ENCODE measurements at places on chromosomes 13 and 19.

- no peak for DNase-seq
Observed at GRCh38 chr19:1235625-1236538, 1.9 kb downstream of the CBARP start.

GRCh38 chr13:31885994-31886393, 145.6 kb upstream of the FRY start:
- DNase-seq: no peak

DNA sequence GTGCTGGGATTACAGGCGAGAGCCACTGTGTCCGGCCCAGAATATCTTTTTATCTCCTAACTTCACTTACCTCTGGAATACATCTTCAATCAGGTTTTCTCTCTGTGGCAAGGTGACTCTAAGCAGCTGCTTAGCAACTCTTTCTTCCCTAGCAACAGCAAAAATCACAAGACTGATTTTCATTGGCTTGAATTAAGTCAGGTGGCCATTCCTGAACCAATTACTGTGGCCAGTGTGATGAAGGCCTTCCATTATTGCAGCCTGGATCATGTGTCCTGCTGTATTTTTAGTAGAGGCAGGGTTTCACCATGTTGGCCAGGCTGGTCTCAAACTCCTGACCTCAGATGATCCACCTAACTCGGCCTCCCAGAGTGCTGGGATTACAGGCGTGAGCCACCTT, 9.0 kb upstream of the LTBP4 start:
- DNase-seq: no peak

DNA sequence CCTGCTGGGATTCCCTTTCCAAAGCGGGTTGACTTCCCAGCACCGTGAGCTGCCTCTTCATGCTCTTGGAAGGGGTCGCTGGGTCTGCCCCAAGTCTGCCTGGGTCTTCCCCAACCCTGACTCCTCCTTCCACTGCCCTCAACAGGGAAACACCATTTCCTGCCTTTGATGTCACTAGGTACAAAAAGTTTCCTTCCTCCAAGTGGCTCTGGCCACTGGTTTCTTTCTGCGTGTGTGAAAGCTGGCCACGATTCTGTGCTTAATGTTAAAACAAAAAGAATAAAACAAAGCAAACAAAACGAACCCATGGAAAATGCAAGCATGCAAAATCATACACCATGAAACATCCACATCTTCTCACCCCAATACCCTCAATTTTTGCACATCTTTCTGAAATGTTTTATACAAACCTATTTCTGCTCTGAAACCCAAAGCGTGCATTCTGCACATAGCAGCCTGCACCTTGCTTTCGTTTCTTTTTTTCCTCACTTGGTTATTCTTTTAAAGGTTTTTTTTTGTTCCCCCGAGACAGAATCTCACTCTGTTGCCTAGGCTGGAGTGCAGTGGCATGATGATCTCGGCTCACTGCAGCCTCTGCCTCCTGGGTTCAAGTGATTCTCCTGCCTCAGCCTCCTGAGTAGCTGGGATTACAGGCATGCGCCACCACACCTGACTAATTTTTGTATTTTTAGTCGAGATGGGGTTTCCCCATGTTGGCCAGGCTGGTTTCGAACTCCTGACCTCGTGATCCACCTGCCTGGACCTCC, 12.5 kb upstream of the TNFSF9 start:
- DNase-seq: no peak

GRCh38 chr13:44075113-44075512, 195.4 kb downstream of the LACC1 start:
- DNase-seq: peak; percentile 26
